ENCODE measurements at places on chromosomes 6 and 20.
A peak's percentile ranks its signal among the peaks of the same experiment; 100 is the strongest.

DNA sequence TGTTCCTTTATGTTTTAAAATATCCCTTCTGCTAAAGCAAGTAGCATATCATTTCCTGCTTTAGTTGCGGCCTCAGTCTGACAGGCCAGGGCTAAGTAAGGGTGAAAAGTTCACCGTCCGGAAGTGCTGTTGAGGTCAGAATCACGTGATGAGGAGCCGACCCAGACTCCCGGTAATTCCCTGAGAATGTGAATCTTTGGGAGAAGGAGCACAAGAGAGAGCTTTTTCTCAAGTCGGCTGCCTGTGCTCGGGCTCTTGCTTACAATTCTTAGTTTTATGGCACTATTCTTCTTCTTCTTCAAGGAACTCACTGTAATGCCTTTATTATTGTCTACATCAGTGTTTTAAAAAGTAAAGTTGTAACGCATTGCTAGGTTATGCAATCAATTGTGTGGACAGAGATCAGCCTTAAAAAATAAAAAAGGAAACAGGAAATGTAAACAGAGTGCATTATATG, 309.3 kb downstream of the PRL start:
- no peak for DNase-seq

GRCh38 chr20:4667371-4667773, 54.3 kb upstream of the PRND start:
- DNase-seq: no peak

GRCh38 chr6:87697581-87698546, 4.2 kb downstream of the AKIRIN2 start:
- no peak for DNase-seq

DNA sequence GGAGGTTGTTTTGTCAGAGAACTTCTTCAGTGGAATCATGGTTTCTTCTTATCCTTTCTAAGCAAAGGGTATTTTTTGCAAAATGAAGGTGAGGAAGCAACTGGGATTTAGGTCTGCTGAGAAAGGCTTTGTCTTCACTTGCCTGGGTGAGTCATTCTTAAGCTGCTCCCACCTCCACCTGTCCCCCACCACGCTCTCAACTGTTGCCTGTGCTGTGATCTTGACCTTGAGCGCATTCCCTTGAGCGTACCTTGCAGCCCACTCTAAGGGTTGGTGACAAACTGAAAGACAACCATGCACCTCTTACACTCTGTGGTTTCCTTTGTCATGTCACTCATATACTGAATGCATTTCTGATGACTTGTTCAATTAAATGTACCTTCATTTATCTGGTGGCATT, 641.1 kb downstream of the RNF144B start:
- no peak for DNase-seq

DNA sequence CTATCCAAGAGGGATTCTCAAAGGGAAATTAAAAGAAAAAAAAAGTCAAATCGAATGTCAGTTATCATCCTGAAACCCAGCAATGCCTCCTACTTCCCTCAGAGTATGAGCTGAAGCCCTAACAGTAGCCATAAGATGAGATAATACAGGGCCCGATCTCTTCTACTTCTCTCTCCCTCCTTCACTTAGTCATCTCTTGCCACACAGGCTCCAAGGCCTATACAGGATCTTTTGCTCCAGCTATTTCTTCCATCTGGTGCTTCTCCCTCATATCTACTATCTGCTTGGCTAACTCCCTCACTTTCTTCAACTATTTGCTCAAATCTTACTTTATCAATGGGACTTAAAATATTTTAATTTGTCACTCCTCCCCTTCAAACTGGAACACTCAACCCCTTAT, 215.3 kb downstream of the RNGTT start:
- no peak for DNase-seq

GRCh38 chr6:139334806-139335446, 39.5 kb downstream of the CITED2 start:
- DNase-seq: no peak

DNA sequence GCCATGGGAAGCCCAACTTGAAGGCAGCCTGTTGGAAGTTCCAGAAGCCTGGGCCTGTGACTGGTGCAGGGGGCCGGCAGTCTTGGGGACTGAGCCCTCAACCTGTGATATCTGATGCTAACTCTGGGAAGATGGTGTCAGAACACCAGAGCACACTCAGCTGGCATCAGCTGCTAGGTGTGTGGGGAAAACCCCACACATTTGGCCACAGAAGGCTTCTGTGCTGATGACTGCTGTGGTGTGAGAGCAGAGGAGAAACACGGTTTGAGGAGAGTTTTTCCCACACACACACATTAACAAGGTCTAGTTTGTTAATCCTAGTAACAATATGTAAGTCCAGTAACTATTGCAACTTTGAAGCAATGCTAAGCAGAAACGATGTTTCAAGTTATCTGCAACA, 78.0 kb downstream of the PSMB1 start:
- no peak for DNase-seq

GRCh38 chr6:91483415-91484105, 896.7 kb upstream of the MAP3K7 start:
- no peak for DNase-seq

- DNase-seq: no peak
These were observed 65.3 kb downstream of the MKKS start for GRCh38 chr20:10368702-10369041.

DNA sequence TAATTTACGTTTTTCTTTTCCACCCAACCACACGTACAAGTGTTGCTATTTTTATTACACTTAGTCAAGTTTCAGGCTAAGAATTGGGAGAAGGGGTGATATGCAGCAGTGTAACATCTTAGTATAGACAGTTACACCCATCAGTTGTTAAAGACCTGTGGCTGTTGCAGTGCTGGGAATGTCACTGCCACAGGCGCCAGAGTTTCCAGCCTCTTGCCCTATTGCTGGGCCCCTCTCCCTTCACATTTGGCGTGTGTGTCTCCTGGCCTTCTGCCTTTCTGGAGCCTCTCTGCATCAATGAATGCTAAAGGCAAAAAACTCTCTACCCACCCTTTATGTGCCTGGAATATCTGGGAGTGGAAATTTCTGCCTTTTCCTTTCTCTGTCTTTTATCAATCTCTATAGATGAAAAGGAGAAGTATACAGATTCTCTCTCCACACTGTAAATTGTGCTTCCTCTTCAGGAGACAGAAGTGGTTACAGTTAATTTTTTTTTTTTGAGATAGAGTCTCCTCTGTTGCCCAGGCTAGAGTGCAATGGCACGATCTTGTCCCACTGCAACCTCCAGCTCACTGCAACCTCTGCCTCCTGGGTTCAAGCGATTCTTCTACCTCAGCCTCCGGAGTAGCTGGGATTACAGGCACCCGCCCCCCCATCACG, 73.0 kb downstream of the TIAM2 start:
- no peak for DNase-seq

GRCh38 chr6:39824030-39824926, 32.1 kb downstream of the DAAM2 start:
- no peak for DNase-seq

DNA sequence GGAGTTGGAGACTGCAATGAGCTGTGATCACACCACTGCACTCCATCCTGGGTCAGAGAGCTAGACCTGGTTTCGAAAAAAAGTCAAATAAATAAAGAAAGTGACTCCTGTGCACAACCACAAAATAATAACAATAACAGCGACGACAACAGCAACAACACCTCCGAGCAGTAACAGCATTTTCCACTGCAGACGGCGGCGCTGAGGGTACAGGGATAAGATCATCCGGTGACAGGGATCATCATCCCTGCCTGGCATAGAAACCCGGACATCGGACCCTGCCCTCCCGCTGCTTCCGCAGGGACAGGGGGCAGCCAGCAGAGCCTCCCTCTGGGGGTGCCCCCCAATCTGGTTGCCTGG, 11.5 kb downstream of the SRXN1 start:
- no peak for DNase-seq

DNA sequence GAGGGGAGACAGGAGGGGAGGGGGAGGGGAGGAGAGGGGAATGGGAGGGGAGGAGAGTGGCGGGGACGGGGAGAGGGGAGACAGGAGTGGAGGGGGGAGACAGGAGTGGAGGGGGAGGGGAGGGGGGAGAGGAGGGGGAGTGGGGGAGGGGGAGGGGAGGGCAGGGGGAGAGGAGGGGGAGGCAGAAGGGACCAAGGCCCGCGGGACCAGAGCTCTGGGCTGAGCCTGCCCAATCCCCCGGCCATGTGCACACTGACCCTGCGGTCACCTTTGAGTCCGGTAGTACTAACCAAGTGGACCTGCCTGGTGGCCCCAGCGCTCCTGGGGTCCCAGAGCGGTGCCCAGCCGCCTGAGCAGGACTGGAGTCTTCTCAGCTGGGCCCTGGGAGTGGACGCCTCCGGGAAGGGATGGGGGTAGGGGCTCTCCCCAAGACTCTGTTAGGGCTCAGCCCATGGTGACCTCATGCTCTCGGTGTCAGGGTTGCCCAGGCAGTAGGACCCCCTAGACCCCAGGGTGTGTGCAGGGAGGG, 471 bp upstream of the KCNQ2 start:
- no peak for DNase-seq

GRCh38 chr6:128307671-128308070, 212.7 kb downstream of the PTPRK start:
- no peak for DNase-seq

DNA sequence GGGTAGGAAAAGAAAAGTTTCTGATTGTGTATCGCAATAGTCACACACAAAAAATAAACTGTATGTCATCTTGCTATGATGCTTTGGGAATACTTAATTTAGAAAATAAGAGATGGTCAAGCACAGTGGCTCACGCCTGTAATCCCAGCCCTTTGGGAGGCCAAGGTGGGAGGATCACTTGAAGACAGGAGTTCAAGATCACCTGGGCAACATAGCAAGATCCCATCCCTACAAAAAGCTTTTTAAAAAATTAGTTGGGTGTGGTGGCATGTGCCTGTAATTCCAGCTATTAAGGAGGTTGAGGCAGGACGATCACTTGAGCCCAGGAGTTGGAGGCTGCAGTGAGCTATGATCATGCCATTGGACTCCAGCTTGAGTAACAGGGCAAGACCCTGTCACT, 27.6 kb downstream of the MAP7 start:
- DNase-seq: no peak

GRCh38 chr20:57898332-57898731, 188.5 kb upstream of the PMEPA1 start:
- DNase-seq: no peak

- DNase-seq: no peak
These were observed 16.1 kb upstream of the ASF1A start for GRCh38 chr6:118877806-118878205.

DNA sequence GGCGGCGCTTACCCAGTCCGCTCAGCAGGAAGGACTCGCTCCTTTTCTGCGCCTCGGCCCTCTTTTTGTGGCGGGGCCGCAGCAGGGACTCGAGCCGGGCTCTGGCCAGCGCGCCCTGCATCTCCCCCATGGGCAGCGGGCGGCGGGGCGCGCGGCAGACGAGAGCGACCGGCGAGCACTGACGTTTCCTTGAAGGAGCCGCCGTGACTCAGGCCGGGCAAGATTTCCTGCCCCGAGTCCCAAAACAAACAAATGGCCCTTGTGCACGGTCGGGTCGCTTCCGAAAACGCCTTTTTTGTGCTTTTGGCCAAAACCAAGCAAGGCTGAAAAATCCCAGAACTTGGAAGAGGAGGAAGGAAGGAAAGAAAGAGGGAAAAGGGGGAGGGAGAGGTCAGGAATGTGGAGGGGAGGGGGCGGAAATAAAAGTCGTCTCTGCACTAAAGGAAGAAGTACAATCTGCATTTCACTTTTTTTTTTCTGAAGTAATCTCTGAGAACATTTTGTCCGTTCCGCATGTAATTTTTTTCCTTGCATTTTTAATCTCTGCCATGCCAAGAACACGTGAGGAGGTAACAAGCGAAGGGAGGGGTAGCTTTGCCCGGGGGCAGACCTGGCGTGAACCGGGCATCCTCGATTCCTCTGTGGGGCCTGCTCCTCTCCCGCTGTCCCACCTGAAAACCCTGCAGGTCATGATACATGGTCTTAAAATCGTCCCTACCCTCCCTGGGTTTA, 123.3 kb upstream of the SLC2A12 start:
- peak; percentile 39 for DNase-seq

GRCh38 chr6:163543321-163543720, 128.8 kb downstream of the QKI start:
- no peak for DNase-seq

GRCh38 chr20:20407891-20408805, 40.2 kb downstream of the INSM1 start:
- no peak for DNase-seq

DNA sequence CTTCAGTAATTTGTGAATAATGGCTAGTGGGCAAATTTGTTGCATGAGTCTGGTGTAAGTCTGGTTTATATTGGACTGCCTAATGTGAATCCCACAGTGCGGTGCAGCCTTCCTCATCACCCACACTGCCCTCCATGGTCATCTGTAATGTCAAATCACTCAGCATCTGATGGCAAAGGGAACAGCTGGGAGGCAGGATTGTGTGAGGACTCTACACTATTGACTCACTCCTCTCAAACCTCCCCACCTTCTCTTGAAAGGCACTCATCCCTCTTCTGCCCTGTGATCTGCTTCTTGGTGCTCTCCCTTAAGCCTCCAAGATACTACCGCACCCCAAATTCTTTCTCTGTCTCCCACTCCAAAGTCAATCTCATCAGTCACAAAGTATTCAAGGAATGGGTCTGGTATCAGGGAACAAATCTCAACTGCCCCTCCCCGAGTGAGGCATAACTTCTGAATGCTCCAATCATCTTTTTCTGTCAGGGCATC, 146.0 kb upstream of the BEND6 start:
- no peak for DNase-seq

- no peak for DNase-seq
These were observed 35.9 kb downstream of the LAMA2 start for GRCh38 chr6:128918886-128919285.

DNA sequence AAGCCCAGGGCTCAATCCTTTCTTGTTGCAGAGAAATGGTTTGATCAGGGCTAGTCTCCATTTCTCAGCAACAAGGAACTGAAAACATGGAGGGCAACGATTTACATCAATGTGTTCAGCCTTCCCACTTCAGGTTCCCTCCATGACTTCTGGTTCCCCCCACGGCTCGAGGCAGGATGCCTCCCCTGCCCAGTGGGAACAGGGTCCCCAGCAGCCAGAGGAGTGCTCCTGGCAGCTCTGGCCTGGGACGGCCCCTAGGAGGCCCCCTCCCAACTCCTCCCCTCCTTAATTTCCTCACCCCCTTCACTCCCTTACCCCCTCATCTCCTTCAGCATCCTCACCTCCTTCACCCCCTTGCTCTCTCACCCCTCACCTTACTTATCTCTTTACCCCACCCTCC, 283.8 kb downstream of the CDC5L start:
- DNase-seq: no peak

- no peak for DNase-seq
These were observed 88.3 kb downstream of the SSR1 start for GRCh38 chr6:7224731-7225130.

DNA sequence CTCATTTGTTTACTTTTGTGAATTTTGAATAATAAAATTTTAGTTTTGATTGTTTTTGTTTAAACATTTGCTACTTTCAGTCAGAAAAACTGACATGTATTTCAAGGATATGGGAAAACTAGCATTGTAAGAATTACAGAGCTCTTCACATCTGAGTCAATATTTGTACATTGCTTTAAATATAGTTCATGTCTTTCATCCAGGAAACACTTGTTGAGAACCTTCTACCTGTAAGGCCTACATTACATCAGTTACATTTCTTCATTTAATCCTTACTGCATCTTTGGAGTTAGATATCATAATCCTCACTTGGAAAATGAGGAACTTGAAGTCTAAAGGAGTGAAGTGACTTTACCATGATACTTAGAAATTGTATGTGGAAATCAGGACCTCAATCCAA, 242.9 kb downstream of the KCNQ5 start:
- no peak for DNase-seq

Measured in stimulated activated CD4-positive, alpha-beta T cell treated with anti-CD3 and anti-CD28 coated beads, Interleukin-2, amount 100 ng/mL, for 48 hours (primary cell).